ENCODE measurements at places on chromosomes 6 and 20.
A peak's percentile ranks its signal among the peaks of the same experiment; 100 is the strongest.

- DNase-seq = no peak
These were observed 6.3 kb downstream of the TNFAIP3 start for GRCh38 chr6:137873273-137873762.

- no peak for DNase-seq
These were observed 132.4 kb downstream of the ELOVL4 start for GRCh38 chr6:79814940-79815339.

GRCh38 chr6:105209950-105210706 is 30.3 kb upstream of the POPDC3 start:
- DNase-seq = no peak

- no peak for DNase-seq
These were observed 56.9 kb downstream of the CSE1L start for GRCh38 chr20:49103019-49103418.

- no peak for DNase-seq
These were observed 37.5 kb downstream of the SASH1 start for GRCh38 chr6:148379966-148380713.

GRCh38 chr6:99810295-99810694 is 183.7 kb downstream of the MCHR2 start:
- no peak for DNase-seq

DNA sequence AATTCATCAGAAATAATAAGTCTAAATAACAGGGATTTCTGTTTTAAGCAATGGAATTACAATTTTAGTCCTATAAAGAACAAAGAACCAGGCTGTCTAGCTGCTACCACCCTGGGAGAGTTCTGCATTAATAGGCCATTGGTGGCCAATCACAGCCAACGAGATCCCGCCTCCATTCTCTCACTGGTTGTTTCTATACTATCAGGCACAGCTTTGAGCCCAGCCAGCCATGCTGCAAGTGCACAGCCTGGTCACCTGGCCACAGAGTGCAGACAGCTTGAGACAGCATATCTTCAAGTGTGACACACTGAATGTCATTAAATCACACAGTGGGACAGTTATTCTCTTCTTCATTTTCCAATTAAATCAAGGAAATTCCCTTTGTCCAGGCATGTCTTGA is 16.1 kb upstream of the RAB22A start:
- DNase-seq = peak; percentile 25

DNA sequence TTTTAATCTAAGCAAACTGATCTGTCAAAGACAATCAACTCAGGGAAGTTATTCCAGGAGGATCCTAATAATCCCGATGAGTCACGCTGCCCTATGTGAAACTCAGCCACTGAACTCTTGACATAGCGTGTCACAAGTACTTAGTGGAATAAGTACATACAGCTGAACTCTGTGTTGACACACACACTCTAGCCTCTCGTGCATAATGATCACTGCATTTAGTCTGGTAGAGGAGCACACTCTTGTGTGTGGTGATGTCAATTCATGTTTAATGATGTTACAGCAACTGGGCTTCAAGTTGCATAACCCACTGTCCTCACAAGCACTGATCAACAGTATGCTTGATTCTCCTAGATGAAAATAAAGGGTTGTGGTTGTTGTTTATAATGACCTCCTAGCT is 148.3 kb downstream of the HACE1 start:
- DNase-seq = peak; percentile 51

- DNase-seq = no peak
These were observed 30.9 kb downstream of the SLC2A12 start for GRCh38 chr6:134021396-134022122.

GRCh38 chr6:45661661-45662060 is 283.9 kb upstream of the SUPT3H start:
- no peak for DNase-seq

DNA sequence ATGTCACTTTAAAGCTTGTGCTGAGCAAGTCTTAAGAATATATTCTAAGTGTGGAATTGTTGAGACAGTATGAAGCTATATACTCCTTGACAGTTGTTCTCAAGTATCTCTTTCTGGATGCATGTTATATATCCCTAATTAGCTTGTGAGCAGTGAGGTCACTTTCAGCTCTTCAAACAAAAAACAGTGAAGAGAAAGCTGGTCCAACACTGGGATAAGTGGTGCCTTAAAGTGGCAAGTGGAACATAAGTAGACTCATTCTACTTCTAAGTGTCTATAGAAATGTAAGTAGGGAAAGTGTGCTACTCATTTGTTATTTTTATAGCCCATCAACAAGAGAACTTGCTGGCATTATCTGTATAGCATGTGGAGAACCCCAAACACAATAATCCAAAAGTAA is 133.1 kb upstream of the BACH2 start:
- no peak for DNase-seq

- DNase-seq = no peak
These were observed 370.3 kb downstream of the HTR1B start for GRCh38 chr6:77092971-77093370.

GRCh38 chr6:157631412-157631811 is 191.6 kb upstream of the SNX9 start:
- no peak for DNase-seq

DNA sequence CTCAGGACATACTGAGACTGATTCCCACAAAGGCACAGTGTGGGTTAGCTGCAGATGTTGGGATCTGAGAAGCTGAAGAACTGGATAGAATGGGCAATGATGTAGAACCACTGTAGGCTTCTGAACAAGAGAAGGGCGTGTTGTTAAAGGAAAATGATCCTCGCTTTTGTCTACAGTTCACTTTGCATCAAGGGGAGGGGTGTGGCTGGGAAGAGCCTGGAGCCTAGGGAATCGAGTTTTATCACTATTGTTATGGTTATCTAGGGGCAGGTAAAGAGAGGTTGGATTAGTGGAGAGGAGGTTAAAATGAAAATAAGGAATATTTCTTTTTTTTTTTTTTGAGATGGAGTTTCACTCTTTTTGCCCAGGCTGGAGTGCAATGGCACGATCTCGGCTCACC is 768.1 kb downstream of the KIF16B start:
- no peak for DNase-seq

DNA sequence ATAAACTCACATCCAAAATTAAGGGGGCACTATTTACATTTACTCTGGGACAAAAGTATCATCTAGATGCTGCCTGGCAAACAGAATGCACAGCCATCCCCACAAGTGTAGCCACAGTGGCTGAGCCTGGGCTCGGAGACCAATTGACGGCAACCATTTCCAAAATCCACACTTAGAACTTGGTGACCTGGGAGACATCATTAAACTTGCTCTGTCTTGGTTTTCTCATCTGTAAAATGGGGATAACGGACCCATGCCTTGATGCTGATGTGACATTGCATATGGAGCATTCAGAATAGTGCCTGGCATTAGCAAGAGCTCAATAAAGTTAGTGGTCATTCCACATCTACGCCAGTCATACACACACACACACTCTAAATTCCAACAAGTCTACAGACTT is 140.0 kb upstream of the NUP153 start:
- DNase-seq = no peak

- DNase-seq = no peak
These were observed 1.2 kb upstream of the SYS1 start for GRCh38 chr20:45361793-45362192.

DNA sequence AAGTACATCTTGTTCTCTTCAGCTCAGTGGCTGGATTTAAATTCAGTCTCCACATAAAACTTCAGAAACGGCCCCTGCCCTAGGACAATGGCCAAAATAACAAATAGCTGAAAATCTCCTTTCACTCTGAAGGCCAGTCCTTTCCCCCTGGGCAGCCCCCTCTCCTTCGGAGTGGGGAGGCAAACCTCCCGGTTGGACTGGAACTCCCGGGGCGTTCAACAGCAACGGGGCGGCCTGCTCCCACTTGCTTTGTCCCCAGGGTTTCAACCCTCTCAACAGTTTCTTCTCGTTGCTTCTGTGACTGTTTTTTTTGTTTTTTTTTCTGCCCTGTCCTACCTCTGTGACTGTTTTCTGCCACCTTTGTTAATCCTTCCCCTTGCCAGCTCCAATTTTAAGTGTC is 102.6 kb upstream of the DUSP22 start:
- DNase-seq = no peak

GRCh38 chr6:22789315-22789714 is 219.9 kb downstream of the HDGFL1 start:
- DNase-seq = no peak

DNA sequence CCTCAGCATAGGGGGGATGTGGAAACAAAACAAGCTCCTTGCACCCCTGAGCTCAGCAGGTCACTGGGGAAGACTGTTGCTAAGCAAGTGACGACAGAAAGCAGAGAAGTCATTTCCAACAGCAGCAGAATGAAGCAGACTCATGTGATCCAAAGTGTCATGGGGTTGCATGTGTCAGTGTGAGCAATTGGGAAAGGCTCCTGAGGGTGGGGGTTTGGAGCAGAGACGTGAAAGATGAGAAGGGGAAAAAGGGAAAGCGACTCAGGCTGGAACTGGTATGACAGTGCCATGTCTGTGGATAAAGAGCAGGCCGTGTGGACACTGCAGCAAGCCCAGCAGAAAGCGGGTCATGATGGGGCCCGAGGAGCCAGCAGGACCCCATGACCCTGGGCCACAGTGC is 363.9 kb downstream of the PREX1 start:
- peak; percentile 35 for DNase-seq

GRCh38 chr6:104580452-104580851 is 279.3 kb downstream of the HACE1 start:
- DNase-seq = no peak

DNA sequence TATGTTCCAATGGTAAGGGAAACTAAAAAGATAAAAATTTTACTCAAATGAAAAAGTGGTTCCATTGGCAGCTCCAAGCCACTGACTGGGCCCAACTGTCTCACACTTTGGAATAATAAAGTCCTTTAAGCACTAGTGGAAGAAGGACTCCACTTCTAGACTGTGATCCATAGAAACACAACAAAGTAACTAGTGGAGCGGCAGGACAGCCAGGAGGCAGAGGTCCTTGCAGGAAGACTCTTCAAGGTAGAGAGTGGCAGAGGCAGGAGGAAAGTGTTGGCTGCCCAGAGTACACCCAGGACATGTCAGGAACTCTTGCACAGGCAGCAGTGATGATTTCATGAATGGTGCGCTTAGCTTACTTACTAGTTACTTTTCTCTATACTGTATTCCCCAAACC is 65.0 kb upstream of the CCN6 start:
- DNase-seq = no peak

DNA sequence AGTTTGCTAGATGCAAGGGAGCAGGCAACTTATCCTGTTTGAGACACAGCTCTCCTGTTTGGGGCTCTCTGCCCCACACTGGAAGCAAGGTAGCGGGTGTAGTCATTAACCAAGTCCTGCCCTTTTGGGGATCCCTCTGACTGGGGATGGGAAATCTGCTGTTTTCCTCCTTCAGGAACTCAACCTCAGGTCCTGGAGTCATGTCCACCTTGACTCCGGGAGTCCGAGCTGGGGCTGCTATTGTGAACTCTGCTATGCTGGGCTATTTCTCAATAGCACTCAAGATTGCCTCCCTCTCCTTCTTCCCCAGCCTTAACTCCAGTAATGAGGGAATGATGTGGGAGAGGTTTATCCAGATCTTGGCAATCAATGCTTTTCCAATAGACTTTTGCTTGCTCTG is 54.1 kb upstream of the CHD6 start:
- DNase-seq = no peak

GRCh38 chr20:45470262-45470931 is 844 bp downstream of the WFDC2 start:
- no peak for DNase-seq

GRCh38 chr6:167532410-167533288 is 207.8 kb downstream of the TTLL2 start:
- no peak for DNase-seq

DNA sequence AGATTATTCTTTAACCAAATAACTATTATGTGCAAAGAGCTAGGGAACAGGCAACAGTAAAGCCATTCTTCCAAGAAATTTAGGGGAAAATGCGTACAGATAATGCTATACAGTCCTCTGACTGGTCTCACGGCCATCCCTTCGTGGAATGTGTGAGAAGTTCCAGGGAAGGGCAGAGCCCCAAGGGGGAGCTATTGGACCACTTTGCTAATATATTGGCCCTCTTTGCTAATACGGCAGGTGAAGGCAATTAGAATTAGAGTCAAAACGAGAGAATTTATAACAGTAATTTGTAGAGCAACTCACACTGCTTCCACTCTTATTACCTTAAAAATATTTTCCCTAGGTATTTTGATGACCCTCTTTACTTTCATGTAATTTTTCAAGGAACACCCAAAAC is 140.4 kb downstream of the IMPG1 start:
- DNase-seq = peak; percentile 59

GRCh38 chr6:33197431-33198048 is 2.9 kb downstream of the RXRB start:
- DNase-seq = peak; percentile 73

DNA sequence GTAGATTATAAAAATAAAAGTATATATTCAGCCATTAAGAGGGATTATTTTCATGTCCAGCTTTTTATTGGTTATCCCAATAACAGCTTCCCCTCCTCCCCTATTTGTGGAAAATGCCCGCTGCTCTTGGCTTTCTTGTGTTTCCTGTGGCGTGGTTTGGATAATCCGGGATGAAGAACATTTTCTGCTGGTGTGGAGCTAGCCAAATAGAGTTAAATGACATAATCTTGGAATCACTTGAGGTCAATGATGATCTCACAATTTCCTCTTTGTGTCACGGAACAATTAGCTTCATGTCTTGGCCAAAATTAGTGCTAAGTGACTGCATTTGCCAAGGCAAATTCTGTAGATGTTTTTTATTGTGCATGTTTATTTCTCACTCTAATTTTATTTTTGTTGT is 394.0 kb downstream of the LAMA2 start:
- no peak for DNase-seq

GRCh38 chr6:149059557-149059956 is 258.0 kb upstream of the TAB2 start:
- DNase-seq = no peak

GRCh38 chr20:20083807-20084206 is 31.5 kb downstream of the CFAP61 start:
- DNase-seq = peak; percentile 81

GRCh38 chr6:44024574-44025219 is 102.6 kb downstream of the MRPL14 start:
- DNase-seq = no peak

DNA sequence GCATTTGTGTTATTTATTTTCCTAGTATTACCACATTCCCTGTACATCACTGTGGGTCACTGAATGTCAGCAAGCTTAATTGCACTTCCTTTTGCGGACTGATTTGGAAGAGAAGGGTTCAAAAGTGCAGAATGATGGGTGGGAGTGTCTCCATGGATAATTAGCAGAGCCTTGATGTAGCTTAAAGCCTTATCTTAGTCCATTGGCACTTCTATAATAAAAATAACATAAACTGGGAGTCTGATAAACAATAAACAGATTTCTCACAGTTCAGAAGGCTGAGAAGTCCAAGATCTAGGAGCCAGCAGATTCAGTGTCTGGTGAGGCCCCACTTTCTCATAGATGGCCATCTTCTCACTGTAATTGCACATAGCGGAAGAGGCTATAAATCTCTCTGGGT is 501.1 kb upstream of the POU3F2 start:
- DNase-seq = no peak

GRCh38 chr6:30615958-30616810 is 859 bp downstream of the PPP1R10 start:
- peak; percentile 78 for DNase-seq

DNA sequence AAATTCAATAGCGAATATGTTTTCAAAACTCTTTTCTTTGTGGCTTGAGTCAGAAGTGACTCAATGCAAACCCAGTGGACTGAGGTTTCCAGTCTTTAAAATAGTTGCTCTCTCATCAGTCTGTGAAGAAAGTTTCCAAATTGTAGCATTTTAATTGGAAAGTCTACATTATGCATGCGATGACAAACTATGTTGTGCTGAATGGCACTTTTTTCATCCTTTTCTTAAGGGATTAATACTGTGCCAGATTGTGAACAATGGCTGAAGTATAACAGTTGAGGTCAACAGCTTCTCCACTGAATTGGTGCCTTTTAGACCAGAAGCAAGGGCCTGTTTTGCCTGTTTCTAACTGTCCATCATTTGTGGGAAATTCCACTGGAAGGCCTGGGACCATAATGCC is 377.1 kb downstream of the BTBD9 start:
- peak; percentile 29 for DNase-seq

Measured in RKO (cell line).